ENCODE measurements at places on chromosomes 5 and 9.
A peak's percentile ranks its signal among the peaks of the same experiment; 100 is the strongest.

DNA sequence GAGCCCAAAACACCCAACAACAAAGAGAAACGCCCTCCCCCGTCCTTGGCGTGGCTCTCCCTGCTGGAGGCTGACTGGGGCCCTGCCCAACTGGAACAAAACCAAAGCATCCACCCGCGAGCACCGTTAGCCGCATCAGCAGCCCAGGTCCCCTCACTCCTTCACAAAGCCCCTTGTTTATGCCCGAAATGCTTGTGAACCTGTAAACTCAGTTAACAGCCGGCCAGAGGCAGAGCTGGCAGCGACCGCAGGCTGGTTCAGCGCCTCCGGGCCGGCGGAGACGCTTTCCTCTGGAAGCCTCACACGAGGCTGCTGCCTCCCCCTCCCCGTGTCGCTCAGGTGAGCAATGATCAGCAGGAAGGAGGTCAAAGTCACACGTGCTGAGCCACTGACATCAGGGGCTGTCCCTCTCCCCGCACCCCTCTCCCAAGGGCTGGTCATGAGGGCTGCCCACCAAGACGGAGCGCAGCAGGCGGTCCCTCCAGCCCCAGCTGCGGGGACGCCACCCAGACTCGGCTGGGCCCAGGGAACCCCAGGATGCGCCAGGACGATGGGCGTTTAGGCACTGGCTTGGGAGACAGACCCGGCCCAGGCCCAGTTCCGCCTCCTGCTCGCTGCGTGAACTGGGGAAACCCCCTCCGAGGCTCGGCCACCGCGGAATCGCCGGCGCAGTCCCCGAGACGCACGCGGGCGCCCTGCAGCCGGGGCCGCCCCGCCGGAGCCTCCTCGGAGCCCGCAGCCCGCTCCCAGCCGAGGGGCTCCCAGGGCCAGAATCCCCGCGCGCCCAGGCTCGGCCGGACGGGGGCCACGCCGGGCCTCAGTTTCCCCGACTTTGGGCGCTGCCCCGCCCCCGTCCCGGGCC lies 563 bp downstream of the SNAPC4 start:
- DNase-seq, result peak; percentile 48

- DNase-seq, result no peak
These were observed 7.3 kb downstream of the PCDH1 start for GRCh38 chr5:141870871-141871270.

- no peak for DNase-seq
These were observed 122.7 kb downstream of the FSTL4 start for GRCh38 chr5:133489632-133490031.

GRCh38 chr9:130149654-130150286 lies 22.4 kb upstream of the NCS1 start:
- DNase-seq, result no peak

DNA sequence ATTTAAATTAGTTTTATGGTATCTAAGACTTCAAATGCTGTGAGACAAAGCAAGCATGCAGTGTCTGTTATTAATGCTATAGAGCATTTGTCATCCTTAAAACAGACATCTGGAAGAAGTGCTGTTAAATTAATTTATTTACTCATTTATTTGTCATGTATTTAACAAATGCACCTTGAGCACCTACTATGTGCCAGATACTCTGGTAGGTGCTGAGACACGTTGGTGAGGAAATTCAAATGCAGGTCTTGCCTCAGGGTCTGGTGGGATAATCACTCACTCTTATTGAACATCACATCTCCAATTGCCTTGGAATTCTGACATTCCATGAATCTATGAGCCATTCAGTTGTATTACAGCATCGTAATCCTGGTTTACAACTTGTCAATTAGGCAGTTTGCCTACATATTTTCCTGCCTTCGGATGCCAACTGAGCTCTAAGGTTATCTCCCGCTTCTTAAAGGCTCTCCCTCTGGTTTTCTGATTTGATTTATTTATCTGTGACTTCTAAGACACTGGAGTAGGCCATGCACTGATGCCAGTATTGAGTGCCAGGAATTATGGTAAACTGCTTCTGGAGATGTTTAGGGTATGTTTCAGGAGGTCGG lies 56.0 kb upstream of the RPS23 start:
- DNase-seq, result no peak

GRCh38 chr5:36054647-36055046 lies 12.0 kb downstream of the UGT3A2 start:
- no peak for DNase-seq

DNA sequence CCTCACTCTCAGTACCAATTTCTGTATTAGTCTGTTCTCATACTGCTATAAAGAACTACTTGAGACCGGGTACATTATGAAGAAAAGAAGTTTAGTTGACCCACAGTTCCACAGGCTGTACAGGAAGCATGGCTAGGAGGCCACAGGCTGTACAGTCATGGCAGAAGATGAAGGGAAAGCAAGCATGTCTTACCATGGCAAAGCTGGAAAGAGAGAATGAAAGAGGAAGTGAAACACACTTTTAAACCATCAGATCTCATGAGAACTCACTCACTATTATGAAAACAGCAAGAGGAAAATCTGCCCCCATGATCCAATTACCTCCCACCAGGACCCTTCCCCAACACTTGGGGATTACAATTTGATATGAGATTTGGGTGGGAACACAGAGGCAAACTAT lies 698.8 kb downstream of the CDH9 start:
- DNase-seq, result no peak

DNA sequence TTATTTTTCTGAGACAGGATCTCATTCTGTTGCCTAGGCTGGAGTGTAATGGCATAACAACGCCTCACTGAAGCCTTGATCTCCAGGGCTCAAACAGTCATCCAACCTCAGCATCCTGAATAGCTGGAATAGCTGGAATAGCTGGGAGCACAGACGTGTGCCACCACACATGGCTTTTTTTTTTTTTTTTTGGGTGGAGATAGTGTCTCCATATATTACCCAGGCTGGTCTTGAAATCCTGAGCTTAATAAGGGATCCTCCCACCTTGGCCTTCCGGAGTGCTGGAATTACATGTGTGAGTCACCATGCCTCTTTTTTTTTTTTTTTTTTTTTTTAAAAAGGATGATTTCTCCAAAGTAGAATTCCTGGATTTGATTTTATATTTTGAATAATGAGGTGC lies 60.7 kb downstream of the NSD1 start:
- DNase-seq, result no peak

GRCh38 chr9:83538172-83538889 lies at the start of gene FRMD3:
Gene FRMD3 (minus strand): TSS chr9:83538401. CDS start chr9:83538231, 170 bp downstream.
- peak; percentile 33 for DNase-seq

DNA sequence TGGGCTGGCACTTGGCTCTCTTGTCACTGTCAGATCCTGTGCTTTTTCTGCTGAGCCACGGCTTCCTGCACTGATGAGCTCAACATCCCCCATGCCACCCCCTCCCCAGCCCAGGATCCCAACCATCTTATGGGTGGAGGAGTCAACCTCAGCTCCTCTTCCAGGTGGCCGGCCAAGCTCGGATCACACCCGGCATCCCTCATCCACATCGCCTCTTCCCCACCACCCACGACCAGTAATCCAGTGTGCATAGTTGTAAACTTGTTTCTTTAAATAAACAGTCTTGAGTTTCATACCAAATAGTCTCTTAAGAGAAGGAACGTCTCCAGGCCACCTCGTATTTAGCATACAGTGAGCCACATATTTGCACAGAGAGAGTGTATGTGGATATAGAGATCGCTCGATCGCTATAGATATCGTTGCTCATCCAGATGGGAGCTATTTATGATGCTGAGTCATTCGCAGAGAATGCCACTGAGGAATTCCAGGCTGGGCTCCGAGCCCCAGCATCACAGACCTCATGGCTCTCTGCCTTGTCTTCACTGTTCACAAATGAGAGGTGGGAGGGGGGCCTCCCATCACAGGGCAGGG lies 61.8 kb upstream of the CPLX2 start:
- no peak for DNase-seq

GRCh38 chr9:19649336-19650041 lies 139.3 kb downstream of the SLC24A2 start:
- DNase-seq, result no peak

DNA sequence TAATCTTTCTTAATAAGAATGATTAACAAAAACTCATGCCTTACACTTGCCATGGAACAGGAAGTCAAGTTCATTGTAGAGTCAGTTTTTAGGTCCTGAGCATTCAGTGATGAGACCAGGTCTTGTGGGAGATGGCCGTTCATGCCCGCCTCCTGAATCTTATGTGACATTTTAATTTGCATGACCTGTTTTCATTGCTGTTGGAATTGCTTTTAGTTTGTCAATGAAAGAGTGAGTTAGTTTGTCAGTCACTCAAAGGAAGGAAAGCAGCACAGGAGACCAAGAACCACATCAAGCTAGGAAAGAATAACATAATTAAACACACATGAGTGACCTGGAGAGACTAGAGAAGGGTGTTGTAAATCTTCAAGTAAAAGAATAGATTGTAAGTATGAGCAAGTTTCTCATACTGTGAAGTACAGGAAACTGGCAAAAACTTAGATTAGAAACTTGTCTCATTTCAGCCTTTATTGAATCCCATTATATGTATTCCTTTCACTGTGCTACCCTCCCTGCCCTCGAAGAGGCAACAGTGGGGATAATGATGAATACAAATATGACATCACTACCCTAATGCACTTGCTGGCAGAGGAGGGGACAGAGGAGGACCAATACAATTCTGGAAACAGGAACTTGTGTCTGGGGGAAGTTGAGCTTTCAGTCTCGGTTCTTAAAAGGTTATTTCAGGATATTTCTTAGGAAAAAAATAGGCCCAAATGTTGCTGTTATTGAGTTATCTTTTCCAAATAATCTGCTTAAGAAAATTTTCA lies 64.3 kb upstream of the C6 start:
- no peak for DNase-seq

GRCh38 chr9:99140685-99141314 lies 35.9 kb downstream of the TGFBR1 start:
- no peak for DNase-seq

- DNase-seq, result no peak
These were observed 829.4 kb downstream of the CDH12 start for GRCh38 chr5:22023784-22024183.

GRCh38 chr5:118723021-118723338 lies 265.4 kb downstream of the DTWD2 start:
- DNase-seq, result no peak

- no peak for DNase-seq
These were observed 1526.0 kb downstream of the MAT2B start for GRCh38 chr5:165031371-165031770.

- no peak for DNase-seq
These were observed 8.0 kb upstream of the HABP4 start for GRCh38 chr9:96441798-96442445.

DNA sequence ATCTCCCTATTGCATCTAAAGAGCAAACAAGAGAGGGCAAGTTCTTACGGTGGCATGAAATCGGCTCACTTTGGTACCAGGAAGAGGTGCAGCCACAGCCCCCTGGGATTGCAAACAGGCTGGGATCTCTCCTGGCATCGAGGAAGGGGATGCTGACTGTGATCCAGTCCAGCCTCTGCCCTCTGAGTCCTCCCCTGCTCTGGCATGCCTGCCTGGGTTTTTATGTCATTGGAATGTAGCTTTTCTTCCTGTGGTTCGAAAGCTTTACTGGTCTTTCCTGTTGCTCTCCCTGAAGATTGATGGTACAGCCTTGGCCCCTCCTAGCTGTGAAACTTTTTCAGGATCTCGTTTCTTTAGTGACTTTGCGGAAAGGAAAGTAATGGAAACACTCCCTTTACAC lies 6.6 kb downstream of the SLC46A2 start:
- no peak for DNase-seq

- no peak for DNase-seq
These were observed 195.3 kb downstream of the CNTLN start for GRCh38 chr9:17330097-17330496.

DNA sequence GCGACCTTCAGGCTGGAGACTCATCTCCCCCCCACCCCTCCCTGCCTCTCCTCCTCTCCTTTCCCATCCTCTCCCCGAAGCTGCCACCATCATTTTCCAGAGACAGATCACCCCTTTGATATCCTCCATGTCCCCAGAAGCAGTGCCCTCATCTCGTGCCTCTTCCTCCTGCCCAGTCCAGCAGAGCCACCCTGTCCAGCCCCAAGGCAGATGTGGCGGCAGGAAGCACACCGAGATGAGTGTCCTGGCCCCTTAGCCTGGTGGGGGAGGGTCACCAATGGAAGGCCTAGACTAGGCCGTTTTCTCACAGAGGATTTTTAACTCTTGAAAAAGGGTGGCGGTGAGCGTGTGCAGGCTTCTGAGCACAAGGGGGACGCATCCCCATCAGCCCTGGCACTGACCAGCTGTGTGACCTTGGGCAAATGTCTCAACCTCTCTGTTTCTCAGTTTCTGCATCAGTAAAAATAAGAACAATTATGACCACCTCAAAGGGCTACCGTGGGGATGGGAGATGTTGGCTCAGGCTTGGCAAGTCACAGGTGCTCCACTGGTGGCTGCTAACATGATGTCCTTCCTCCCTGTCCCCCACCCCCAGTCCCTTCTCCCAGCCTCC lies 48.9 kb downstream of the SARDH start:
- no peak for DNase-seq

DNA sequence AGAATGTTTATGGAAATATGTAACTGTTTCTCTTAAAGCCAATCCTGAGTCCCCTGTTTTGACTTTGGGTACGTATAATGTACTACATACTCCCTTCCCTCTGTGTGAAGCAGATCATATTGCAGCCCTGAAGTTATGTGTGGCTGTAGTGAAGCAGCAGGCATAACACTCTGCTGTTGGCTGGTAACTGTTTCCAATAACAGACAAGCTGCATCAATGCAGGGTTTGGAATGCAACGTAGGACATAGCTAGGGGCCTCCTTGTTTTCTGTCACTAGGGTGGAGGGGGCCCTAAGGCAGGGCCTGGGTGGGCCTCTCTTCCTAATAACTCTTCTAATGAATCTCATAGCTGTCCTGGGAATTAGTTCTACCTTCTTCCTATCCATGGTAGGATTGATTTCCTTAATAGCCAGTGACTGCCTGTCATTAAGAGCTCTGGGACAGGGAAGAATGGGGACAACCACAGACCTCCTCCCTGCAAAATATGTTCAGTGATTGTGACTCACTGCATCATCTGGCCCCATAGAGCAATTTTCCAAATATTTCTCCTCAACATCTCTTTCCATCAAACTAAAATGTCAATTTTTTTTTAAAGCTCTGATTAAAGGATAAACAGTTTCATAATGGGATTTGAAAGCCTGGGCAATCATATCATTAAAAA lies 129.6 kb upstream of the HMHB1 start:
- no peak for DNase-seq

- DNase-seq, result no peak
These were observed 221.9 kb downstream of the PDZD2 start for GRCh38 chr5:31860726-31861433.

Measured in GM12892 (cell line).